ENCODE measurements at places on chromosomes 4 and X.

DNA sequence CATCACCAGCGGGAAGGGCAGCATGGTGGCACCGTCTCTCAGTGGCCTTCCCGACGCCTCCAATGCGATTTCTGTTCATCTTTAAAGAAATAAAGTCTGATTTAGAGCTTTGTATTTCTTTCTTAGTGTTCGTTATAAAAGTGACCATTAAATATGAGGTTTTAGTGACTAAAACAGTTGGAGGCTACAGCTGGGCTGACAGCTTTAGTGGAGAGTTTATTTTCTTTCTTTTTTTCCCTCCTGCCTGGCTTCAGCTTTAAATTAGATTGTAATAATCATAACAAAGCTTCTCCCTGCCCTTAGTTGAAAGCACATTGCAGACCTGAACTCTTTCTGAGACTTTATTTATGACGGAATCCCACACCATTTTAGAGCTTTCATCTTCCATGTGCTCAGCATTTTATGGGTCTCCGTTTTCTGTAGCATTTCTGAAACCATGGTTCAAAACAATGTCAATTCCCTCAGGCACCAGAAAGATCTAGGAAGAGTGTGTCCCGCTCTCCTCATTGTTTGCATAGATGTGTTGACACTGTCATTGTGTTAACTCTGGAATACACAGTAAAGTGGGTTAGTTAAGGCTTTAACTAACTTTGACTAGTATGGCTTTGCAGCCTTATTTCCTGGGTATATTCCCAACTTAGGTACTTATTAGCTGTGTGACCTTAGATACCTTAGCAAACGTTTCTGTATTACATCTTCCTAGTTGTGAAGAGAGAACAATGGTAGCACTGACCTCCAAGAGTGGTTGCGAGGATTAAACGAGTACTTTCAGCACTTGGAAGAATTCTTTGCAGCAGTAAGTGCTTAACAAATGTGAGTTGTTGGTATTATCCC, 97.4 kb upstream of the PGRMC2 start:
- no peak for DNase-seq

DNA sequence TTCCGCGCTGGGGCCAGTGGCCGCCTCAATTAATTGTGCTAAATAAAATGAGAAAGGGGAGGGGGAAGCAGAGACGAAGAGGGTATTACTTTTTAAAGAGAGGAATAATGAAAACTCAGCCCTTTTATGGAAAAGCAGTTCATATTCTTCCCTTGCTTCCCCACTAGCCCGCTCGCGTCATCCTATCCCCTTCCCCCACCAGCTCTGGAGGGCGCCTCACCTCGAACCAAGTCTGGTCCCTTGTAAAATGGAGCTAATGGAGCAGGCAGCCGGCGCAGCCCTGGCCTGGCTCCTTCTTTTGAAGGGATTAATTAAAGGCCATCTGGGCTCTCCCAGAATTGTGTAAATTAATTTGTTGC, 511 bp upstream of the NKX6-1 start:
- DNase-seq: no peak

DNA sequence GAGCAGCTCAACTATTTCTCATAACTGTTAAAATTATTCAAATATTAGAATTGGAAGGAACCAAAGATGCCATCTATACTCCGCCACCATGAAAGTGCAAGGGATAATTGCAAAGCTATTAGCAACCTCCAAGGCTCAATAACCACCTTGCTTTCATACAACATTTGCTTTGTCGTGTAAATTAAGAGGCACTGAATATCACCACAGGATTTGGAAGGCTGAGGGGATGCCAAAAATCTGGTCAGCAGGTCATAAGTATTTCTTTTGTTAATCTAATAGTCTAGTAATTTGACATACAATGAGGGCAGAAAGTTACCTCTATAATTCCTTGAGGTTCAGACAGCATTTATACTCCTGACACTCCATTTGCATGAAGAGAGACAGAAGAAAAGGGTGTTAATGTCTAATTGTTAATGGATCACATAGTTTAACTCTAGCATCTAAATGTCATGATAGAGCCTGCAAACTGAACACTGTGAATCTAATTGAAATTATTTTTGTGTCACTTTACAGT, 200.9 kb upstream of the DIAPH2 start:
- no peak for DNase-seq

DNA sequence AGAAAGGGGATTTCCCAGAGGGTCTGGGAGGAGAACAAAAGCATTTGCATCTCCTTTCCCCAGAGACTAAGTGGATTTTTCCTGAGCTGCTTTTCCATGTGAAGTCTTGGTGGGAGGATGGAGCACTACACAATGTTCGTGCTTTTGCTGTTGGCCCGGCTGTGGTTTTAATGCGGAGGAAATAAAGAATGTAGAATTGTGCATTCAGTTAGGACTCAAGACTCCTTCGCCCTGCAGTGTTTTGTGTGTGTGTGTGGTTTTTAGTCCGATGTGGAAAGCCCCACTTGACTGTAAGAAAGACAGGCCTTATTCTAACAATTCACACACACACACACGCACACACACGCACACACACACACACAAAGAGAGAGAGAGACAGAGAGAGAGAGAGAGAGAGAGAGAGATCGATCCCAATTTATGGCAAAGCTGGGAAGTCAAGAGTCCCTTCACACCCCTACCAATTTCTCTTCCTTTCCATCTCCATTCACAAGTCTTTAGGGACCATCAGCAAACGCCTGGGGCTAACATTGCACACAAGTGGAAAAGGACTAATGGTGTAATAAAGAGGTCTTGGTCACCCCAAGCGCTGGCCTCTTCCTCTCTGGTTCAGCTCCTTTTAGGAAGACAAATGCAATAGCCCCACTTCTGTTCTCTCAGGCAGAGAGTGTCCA, 44.2 kb downstream of the CLDN34 start:
- DNase-seq: no peak

- DNase-seq: no peak
Observed at GRCh38 chrX:11351375-11352295, 58.4 kb downstream of the AMELX start.

- no peak for DNase-seq
Observed at GRCh38 chrX:118039591-118039990, 77.0 kb downstream of the KLHL13 start.

GRCh38 chrX:124690495-124690894, 344.1 kb downstream of the SH2D1A start:
- DNase-seq: no peak

- no peak for DNase-seq
Observed at GRCh38 chr4:111821342-111821741, 323.9 kb upstream of the FAM241A start.

GRCh38 chr4:148573296-148573695, 131.1 kb upstream of the NR3C2 start:
- DNase-seq: no peak

DNA sequence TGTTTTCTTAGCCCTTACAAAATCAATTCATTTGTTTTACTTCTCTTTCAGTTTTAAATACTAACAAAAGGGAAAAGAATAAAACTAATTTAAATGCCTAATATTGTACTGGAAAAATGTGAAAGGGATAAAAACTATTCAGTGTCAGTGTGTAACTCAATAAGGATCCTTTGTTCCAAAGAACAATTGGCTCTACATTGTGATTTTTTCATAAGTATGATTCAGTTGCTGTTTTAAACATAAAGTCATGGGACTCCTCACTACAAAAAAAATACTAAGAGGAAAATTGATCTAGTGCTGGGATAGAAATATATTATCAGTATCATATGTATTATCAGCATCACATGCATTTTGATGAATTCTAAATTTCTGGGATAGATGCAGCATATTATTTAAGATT, 199.4 kb upstream of the TRAM1L1 start:
- DNase-seq: no peak

DNA sequence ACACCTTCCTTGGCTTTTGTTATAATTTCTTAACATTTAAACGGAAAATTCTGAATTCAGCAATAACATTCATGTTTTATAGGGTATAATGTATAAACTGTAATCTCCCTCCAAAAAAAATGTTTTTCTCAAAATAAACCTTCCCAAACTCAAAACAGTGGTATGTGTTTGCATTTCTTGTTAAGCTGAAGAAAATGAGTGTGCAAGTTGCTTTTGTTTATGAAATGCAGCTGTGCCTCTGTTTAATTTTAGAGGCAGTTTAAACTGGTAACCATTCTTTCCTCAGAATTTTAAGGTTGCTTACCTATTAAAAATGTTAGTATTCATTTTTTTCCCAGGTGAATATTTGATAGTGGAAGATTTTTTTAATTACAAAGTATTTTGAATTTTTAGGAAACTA, 105.0 kb upstream of the ANKRD50 start:
- DNase-seq: no peak

DNA sequence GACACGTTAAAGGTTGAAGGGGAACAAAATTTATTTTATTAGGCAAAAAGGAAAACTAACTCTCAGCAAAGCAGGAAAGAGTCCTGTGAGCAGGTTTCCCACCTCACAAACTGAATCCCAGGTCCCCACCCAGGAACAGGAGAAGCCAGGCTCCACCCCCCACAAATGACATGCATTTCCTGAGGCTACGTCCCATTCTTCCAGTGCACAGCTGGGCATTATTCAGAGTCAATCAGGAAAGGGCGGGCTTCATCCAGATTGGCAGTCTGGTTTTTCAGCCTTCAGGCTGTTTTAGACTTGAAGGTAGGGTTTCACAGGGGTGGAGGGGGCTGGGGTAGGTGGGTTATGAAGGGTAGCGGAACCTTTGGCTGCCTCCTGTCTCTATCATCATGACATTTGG, 11.9 kb upstream of the ASIC5 start:
- DNase-seq: no peak

DNA sequence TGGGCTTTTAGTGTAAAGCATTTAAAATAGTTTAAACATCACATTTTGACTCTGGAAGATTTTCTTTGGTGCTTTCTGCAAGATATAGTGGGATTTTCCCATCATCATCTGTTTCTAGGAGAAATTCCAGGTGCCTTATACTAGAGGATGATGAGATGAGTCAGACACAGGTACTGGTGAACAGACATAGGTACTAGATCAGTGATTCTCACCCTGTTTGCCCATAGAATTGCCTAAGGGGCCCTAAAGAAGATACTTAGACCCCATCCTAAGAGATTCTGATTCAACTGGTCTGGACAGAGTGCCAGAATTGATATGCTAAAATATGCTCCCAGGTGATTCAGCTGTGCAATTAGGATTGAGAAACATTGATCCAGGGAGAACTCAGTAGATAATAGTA, 9.7 kb downstream of the TSPAN7 start:
- DNase-seq: no peak

GRCh38 chrX:136827026-136827425, 46.3 kb upstream of the ARHGEF6 start:
- no peak for DNase-seq

DNA sequence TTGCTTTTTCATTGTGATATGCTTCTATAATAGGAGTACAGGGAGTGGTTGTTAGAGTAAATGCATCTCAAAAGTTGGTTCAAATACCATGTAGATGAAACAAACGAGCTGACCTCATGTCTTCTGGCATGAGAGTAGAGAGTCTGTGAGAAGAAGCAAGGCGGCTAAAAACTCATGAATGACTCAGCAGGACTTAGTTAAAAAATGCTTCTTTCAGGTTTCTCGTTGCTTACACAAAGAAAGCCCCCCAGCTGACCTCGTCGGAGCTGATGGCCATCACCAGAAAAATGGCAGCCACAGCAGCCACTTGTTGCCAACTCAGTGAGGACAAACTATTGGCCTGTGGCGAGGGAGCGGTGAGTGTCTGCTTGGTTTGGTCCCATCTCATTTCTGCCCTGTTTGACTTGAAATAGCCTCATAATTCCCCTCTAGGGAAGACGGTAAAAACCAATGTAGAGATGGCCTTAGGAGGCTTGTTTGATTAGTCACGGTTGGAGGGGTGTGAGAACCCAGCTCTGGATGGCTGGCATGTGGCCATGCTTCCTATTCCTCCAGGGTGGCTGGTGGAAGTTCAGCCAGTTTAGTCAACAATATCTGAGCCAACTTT, 14.5 kb downstream of the AFP start:
- DNase-seq: no peak

DNA sequence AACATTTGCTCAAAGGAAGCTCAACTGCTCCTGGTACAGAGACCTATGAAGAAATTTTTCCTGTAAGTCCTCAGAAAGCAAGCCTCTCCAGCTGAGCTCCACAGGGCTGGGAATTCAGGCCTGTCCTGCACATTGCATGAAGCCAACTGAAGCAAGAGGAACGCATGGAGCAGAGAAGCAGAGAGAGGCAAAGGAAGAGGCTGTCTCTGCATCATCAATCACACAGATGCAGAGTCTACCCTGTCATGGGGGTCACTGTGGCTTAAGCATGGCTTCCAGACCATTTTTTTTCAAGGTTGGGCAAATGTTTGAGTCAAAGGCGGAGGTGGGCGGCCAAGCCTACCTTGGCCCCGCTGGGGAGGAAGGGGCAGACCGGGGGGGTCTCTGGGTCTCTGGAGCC, 110.3 kb upstream of the MSX1 start:
- DNase-seq: no peak

DNA sequence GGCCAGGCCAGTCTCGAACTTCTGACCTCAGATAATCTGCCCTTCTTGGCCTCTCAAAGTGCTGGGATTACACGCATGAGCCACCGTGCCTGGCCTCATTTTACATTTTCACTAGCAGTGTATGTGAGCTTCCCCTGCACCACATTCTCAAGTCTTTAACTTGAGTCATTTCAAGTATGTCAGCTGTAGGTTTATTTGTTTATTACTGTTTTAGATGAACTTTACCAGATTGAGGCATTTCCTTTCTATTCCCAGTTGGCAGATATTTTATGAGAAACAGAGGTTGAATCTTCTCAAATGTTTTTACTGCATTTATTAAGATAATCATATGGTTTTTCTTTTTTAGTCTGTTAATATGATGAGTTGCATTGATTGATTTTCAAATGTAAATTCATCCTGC, 114.6 kb upstream of the SH3RF1 start:
- DNase-seq: no peak

DNA sequence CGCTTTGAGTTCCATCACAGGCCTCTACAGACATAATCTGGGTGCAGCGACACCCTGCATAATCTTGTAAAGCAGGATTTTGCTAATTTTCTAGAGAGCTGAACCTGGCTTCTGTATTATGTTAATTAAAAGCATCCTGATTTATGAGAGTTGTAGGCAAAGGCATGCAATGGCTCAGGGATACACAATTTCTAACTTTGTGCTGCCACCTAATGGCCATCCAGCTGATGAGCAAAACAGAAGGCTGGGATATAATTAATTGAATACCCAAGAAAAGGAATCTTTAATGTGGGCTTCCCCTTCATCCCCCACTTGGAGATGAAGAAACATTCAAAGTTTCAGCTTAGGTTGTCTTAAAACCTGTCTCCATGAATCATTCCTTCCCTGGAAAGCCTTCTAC, 78.1 kb downstream of the BMP15 start:
- DNase-seq: peak; percentile 21

- no peak for DNase-seq
Observed at GRCh38 chr4:8683462-8683861, 90.9 kb downstream of the CPZ start.

- DNase-seq: no peak
Observed at GRCh38 chr4:113131136-113131535, 81.7 kb downstream of the ANK2 start.

- peak; percentile 4 for DNase-seq
Observed at GRCh38 chr4:20760053-20760452, 59.8 kb downstream of the PACRGL start.

DNA sequence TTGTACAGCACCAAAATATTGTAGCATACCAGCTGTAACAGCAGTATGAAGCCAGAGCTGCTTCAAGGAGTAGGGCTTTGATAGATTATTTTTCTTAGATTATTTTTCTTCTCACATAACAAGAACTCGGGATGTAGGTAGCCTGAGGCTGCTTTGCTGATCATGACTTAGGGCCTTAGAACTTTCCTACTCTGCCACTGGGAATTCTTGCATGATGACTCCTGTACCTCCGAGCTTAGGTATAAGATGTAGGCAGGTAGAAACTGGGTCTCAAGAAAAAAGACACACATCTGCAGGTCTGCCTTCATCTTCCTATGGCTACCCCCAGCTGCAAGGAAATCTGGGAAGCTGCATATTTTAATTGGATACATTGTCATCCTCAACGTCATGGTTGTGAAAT, 115.9 kb upstream of the PNPLA4 start:
- no peak for DNase-seq

All from hematopoietic multipotent progenitor cell treated with erythropoietin and hydrocortisone succinate and interleukin-3 and kit ligand, for 6 days (in vitro differentiated cells).